ENCODE measurements at places on chromosomes 7 and 10.

- DNase-seq = no peak
These were observed 126.0 kb upstream of the ANKRD1 start for GRCh38 chr10:91046869-91047268.

DNA sequence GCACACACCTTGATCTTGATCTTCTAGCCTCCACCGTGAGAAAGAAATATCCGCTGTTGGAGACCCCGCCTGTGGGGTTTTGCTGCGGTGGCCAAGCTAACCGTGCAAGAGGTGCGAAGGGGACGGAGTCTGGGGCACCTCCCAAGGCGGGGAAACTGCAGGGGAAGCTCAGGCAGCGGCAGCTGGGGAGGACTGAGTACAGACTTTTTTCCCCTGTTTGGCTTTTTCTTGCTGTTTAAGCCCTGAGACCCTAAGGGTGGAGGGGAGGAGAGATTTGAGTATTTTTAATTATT lies 108.0 kb downstream of the DNAJB6 start:
- no peak for DNase-seq

GRCh38 chr10:73946253-73947145 lies 35.6 kb downstream of the PLAU start:
- no peak for DNase-seq

GRCh38 chr7:105837765-105838626 lies 38.4 kb downstream of the ATXN7L1 start:
- DNase-seq = no peak

DNA sequence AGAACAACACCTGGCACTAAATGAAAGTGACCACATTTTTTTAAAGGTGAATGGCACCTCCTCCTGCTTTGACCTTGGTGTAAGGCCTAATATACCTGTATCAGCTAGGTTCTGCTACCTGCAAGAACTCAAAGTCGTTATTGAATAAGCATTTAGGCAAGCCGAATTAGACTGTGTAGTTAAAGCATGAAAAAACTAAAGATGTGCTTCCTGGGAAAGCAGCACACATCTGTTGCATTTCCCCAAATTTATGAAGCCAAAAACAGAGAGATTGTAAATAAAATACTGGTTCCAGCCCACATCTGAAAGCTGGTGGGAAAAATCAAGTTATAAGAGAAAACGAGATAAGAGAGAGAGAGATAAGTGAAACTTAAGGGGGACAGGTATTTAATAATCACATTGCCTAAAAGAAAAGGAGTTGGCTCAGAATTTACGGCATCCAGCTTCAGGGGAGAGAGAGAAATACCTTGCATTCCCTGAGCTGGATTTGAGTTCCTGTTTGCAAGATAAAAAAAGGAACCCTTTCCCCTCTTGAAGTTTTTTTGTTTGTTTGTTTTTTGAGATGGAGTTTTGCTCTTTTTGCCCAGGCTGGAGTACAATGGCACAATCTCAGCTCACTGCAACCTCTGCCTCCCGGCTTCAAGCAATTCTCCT lies 1.8 kb upstream of the XPNPEP1 start:
- no peak for DNase-seq

DNA sequence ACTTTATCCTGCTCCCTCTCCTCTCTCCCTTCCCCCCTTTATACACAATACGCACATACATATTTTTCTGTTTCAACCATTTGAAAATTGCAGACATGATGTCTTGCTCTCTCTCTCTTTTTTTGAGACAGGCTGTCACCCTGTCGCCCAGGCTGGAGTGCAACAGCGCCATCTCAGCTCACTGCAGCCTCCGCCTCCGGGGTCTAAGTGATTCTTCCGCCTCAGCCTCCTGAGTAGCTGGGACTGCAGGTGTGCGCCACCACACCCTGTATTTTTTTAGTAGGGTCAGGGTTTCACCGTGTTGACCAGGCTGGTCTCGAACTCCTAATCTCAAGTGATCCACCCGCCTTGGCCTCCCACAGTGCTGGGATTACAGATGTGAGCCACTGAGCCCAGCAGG lies 38.5 kb downstream of the KLHDC10 start:
- no peak for DNase-seq

All from AML-193 (cell line).